Stimulated activated CD4-positive, alpha-beta T cell treated with anti-CD3 and anti-CD28 coated beads, Interleukin-15, amount 100 ng/mL, for 48 hours (primary cell): ENCODE measurements at places on chromosomes 3 and 15.

- no peak for DNase-seq
Measured at GRCh38 chr3:186946756-186947375, 16.5 kb downstream of the ST6GAL1 start.

DNA sequence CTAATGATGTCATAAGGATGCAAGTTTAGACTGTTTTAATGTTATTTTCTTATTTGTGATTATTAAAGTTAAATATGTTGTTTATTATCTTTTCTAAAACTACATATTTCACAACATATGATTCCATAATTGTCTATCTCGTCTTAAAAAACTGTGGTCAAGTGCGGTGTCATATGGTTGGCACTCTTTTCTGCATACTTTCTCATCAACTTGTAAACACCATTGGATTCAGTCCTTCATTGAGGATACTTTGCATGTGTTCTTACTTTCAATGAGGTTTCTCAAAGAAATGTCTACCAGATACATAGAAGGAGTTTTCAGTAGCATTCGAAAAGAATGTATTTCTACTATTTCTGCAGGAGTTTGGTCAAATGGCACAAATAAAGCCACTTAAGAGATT lies 22.0 kb upstream of the ALPK3 start:
- no peak for DNase-seq

GRCh38 chr3:169362301-169362700 lies 301.2 kb downstream of the MECOM start:
- no peak for DNase-seq

GRCh38 chr3:33644582-33644981 lies 73.5 kb downstream of the CLASP2 start:
- no peak for DNase-seq

DNA sequence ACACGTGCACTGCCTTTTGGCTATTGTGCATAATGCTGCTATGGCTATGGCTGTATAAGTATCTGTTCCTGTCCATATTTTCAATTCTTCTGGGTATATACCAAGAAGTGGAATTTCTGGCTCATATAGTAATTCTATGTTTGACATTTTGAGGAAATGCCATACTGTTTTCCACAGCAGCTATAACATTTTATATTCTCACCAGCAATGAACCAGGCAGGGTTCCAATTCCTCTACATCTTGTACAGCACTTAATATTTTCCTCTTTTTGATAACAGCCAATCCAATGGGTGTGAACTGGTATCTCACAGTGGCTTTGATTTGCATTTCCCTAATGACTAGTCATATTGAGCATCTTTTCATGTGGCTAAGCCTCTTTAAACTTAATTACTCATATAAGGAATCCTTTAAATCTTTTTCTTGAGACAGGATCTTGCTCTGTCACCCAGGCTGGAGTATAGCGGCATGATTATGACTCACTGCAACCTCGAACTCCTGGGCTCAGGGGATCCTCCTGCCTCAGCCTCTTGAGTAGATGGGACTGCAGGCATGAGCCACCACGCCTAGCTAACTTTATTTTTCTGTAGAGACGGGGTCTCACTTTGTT lies 38.1 kb upstream of the IGDCC4 start:
- DNase-seq, result peak; percentile 26

GRCh38 chr3:174332391-174332790 lies 526.7 kb upstream of the NAALADL2 start:
- no peak for DNase-seq

DNA sequence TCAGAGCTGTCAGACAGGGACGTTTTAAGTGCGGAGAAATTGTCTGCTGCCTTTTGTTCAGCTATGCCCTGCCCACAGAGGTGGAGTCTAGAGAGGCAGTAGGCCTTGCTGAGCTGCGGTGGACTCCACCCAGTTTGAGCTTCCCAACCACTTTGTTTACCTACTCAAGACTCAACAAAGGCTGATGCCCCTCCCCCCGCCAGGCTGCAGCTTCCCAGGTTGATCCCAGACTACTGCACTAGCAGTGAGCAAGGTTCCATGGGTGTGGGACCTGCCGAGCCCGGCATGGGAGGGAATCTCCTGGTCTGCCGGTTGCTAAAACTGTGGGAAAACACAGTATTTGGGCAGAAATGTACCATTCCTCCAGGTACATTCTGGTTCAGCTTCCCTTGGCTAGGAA lies 282.1 kb downstream of the VGLL3 start:
- no peak for DNase-seq

DNA sequence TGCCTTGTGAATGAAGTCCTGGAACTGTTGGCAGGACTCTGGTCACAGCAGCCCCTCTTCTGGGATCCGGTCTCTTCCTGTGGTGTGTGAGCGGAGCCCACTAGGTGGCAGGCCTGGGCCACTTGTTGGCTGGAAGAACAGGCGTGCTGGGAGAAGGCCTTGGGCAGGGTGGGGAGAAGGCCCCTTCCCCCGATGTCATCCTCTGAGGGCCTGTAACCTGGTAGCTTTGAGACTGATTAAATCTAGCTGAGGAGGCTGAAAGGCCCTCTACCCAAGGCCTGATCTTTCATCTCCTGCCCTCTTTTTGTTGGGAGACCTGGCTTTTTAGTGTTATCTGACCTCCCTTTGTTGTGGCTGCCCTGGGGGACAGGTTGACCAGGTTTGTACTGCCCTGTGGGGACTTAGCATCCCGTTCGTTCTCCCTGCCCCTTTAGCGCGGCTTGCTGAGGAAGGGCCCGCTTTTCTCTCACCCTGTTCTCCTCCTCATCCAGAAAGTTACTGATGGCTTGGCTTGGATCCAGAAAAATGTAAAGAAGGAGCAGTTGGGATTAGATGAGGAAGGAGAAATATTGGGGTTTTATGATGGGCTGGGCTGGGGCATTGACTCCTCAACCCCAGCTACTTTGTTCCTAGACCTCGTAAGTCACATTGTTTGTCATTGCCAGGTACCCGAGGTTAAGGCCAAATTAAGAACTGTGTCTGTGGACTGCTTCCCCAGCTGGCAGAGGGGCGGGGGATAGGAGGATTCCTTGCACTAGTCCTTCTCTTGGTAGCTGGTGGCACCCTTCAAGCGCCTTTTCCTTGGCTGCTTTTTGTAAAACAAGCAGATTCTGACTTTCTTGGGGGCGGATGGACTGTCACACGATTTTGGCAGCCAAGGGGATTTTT lies 48.5 kb downstream of the CHCHD6 start:
- DNase-seq, result peak; percentile 4

DNA sequence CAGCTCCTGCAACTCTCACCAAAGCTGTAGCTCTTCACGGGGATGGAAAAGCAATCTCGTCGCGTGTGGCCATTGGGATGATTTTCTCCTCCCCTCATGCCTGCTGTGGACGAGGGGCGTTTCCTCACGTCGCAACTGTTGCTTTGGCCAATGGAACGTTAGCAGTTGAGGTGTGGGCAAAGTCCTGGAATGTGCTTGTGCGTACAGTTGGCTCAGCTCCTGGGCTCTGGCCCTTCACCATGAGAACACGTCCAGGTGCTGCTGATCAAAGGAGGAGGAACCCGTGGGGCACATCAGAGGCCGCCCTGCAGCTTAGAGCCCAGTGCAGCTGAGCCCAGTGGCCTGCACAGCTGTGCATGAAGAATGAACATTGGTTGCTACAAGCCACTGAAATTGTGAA lies 186.1 kb downstream of the TJP1 start:
- no peak for DNase-seq
